NCI-H146 (cell line): ENCODE measurements at places on chromosomes 4 and X.

DNA sequence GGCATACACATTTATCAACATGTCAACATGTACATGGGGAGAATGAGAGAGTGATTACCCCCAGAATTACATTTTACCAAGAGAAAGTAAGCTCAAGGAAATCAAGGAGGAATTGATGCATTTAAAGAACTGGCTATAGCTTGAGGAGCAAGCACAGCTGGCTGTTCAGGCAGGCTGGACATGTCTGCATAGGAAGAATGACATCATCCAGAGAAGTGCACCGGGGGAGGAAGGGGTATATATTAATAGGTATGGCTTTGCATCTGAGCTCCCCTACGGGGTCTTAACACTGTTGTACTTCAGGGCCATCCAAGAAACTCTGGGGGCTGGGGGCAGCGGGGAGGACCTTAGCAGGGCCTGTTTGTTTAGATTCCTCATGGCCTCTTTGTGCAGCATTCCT, 222.4 kb upstream of the VCX start:
- peak; percentile 62 for DNase-seq

DNA sequence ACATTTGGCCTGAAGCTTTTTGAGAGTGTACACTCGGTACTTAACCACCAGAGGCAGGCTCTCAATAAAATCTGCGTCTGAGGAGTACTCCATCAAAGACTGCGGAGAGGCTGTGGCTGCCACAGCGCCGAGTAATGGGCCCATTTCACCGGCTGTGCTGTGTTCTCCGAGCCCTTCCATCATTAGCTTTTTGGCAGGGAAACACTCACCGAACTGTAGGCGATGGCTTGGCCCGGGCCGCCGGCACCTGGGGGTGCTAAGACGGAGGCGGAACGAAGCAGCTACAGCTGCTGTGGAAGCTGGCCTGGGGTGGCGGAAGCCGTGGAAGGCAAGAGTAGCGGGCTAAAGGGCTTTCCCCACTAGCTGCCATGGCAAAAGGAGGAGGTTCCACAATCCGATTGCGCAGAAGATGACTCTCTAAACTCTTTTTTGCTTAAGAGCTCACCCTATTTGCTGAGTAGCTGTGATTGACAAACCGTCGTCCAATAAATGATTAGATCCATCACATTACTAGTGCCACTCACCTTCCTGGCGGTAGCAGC, 48.5 kb upstream of the PABPC1L2A start:
- no peak for DNase-seq

DNA sequence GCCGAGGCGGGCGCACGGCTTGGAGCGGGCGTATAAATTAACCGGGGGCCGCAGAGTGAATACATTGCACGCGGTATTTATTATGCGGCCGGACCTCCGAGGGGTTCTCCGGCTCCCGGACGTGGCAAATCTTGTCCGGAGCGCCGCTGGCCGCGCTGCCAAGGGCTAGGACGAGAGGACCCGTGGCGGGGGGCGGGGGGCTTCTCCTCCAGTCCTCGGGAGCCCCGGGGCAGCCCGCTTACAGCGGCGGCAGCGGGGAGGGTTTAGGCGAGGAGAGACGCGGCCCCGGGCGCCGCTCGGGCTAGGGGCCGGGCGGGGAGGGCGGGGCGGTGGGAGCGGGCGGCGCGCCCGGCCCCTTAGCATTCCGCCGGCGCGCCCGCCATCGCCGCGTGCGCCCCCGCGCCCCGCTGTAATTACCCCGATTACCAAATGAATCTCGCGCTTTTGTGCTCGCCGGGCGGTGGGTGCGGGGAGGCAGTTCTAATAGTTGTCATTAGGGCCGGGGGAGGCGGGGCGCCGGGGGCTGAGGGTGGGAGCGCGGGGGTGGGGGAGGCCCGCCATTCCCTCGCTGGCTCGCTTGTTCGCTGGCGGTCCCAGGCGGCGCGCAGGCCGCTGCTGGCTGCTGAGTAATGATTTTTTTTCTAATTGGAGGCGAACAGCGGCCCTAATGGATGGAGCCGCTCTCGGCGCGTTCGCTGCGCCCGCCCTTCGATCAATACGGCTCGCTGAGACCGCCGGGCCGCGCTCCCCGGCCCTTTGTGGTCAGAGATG, 276.6 kb downstream of the BCOR start:
- peak; percentile 81 for DNase-seq

- no peak for DNase-seq
These were observed 23.6 kb upstream of the YTHDC1 start for GRCh38 chr4:68373513-68373912.

GRCh38 chr4:99826016-99826415, 9.4 kb downstream of the DAPP1 start:
- DNase-seq, result no peak

DNA sequence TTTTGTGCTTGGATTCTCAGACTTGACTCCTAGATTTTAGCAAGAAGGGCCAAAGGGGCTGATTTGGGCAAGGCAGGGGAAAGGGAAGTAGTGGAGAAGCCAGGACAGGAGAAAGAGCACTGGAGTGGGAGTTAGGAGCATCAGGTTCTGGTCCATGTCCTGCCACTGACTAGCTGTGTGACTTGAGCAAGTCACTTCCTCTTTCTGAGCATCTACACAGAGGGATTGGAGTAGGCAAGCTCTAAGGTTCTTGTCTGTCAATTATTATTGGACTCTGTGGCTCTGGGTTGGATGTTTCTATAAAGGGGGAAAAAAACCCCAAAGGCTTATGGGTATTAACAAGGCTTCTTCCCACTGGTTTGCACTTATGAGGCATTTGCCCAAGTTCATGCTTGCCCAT, 24.4 kb downstream of the PLAC1 start:
- no peak for DNase-seq

GRCh38 chr4:7156328-7156727, 36.0 kb upstream of the SORCS2 start:
- DNase-seq, result no peak

DNA sequence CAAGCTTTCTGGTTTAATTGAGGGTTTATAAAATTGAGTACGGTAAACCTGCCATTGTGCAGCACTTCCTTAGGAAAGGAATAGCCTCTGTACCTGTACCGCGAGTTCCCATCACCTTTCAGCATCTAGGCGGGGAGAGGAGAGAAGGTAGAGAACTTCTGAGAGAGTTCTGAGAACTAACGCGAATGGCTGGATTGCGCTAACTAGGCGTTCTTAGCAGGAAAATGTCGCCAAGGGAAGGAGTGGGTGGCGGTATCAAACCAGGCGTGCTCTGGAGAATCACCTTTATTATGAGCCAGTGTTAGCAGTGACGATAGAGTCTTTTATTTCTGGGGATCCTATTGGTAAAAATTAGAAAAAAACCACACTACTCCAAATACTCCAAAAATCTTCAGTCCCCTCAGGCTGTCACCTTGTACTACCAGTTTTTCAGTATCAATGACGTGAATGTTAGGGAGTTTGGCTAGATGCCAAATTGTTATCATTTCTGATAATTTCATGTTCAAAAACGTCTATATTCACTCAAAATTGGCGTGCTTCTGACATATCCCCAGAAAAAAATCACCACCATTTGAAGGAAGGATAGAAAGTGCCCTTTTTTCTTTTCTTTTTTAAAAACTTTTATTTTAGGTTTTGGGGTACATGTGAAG, 1.4 kb downstream of the UGT8 start:
- DNase-seq, result peak; percentile 35

- peak; percentile 4 for DNase-seq
These were observed 44.8 kb downstream of the RPS6KA3 start for GRCh38 chrX:20221902-20222301.

DNA sequence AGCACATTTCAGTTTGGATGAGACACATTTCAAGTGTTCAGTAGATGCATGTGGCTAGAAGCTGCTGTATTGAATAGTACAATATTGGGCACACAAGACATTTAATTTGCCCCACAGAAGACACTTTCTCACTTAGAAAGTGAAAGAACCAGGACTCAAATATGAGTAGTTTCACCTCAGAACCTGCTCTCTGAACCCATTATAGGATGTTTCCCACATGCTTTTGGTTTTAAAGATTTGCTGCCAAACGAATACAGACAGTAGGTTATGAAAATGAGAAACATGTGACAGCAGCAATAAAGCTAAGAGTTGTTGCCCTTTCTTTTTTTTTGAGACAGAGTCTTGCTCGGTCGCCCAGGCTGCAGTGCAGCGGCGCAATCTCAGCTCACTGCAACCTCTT, 32.3 kb downstream of the C4orf54 start:
- no peak for DNase-seq

DNA sequence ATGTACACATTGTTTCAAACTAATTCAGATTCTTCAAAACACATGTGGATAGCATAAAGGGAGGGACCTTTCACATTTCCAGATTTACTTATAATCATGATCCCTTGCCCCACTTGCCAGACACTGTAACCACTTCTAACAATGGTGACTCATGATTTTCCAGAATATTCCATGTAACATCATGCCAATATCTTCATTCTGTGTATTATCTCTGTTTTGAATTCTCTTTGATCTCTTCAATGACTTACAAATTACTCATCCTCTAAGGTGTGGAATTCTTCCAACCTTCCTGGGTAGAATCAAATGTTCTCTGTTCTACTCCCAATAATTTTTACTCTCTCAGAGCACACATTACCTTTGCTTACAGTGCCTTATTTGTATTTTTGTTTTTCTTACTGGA, 517.1 kb downstream of the PCDH7 start:
- DNase-seq, result no peak

GRCh38 chr4:24890561-24891126, 22.2 kb downstream of the CCDC149 start:
- no peak for DNase-seq

GRCh38 chrX:136310411-136310810, 9.6 kb downstream of the ADGRG4 start:
- peak; percentile 47 for DNase-seq

- DNase-seq, result no peak
These were observed 75.1 kb downstream of the GAB1 start for GRCh38 chr4:143411527-143412419.

DNA sequence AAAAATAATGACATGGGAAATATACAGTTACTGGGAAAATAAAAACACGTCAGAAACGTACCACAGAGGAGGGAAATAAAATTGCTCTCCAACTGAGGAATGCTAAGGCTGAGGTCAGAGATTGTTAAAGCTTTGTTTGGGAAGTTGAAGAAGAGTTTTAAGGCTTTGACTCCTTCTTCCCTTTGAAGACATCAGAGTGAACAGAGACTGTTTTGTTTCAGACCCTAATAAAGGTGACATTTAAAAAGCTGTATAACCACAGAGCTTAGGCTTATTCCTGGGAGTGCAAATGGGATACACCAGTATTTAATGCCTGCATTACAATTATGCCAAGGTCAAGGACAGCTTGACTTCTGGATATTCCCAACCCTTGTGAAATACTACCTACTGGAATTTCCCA, 102.8 kb downstream of the TRIML1 start:
- DNase-seq, result no peak

DNA sequence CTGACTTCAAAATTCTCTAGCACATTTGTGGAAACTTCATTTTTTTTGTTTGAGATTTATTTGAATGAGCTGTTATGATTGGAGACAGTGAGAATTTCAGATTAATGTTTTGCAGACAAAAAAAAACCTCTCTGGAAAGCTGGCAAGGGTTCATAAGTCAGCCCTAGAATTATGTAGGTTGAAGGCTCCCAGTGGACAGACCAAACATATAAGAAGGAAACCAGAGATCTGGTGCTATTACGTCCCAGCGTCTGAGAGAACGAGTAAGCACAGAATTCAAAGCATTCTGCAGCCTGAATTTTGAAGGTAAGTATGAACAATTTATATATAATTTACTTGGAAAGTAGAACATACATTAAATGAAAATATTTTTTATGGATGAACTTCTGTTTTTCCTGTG, at the start of gene AGTR2:
Gene AGTR2 (plus strand): TSS at position 234 of the 400 bp plus-strand sequence. CDS start 1,537 bp downstream, outside the sequence.
- DNase-seq, result no peak

DNA sequence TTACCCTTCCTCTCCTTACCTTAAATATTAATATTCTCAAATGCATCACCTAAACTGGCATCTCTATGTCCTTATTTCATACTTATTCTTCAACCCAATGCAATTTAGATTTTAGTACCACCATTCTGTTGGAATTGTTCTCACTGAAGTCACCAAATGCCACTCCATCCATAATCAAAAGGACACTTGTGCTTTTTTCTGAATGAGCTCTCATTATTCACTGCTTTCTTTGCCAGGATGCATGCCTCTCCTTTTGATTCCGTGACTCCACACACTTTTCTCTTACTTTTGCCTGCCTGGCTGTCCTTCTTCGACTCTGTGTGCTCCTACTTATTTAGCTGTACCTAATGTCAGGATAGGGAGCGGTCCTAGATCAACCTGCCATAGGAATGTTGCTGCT, 633.1 kb upstream of the BOD1L1 start:
- DNase-seq, result no peak

DNA sequence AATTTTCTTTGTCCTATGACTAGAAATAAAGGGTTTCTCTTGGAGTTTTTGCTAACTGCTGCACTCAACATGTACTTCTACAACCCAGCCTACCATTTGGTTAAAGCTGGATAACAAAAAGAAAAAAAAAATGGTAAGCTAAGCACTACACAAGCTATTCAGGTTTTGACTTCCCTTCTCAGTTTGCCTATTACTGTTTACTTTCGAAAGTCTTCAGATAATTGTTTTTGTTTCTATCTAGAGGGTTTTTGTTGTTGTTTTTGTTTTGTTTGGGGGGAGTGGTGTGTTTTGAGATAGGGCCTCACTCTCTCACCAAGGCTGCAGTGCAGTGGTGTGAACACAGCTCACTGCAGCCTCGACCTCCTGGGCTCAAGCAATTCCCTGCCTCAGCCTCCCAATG, 46.6 kb downstream of the CLOCK start:
- DNase-seq, result no peak

GRCh38 chrX:40097504-40098263, at the start of gene BCOR:
TSS of gene BCOR (minus strand) at chrX:40097958. CDS start at chrX:40077929, 20,029 bp downstream.
- DNase-seq, result peak; percentile 79

DNA sequence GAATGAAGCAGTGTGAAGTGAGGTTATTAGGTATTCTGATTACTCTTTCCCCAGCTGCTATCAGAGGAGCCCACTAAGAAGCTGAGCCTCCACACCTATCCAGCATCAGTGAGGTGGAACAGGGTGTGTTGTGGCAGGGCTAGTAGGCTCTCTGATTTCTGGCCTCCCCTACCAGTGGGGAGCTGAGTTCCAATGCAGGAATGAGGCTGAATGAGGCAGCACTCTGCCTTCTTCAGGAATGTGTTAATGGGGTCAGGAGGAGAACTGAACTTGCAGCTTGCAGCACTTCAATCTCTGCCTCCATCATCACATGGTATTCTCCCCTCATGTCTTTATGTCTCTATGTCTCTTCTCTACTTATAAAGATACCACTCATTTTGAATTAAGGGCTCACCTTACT, 26.9 kb downstream of the SOX3 start:
- DNase-seq, result no peak

DNA sequence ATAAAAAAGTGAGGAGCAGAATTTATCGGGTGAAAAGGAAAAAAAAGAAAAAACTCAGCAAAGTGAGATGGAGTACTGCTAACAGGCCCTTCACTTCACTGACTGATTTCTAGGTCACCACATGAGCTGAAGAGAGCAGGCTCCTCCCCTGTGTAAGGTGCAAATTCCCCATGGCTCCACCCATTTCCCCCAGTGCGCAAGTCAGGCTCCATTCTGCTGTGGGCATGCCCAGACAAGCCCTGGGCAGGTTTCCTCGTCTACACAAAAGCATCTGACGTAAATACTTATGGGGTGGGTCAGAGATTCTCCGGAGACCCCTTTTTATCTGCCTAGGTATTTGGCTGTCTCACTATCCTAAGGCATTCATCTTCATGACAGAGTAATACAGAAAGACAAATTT, 157.9 kb downstream of the MAGEB5 start:
- DNase-seq, result no peak

- DNase-seq, result no peak
These were observed 4.6 kb upstream of the PIN4 start for GRCh38 chrX:72176981-72177380.

GRCh38 chrX:57674861-57675260, 5.2 kb downstream of the NLRP2B start:
- DNase-seq, result no peak

- DNase-seq, result no peak
These were observed 70.6 kb upstream of the PROM1 start for GRCh38 chr4:16154451-16154850.
